ENCODE measurements at places on chromosomes 16 and 17.

DNA sequence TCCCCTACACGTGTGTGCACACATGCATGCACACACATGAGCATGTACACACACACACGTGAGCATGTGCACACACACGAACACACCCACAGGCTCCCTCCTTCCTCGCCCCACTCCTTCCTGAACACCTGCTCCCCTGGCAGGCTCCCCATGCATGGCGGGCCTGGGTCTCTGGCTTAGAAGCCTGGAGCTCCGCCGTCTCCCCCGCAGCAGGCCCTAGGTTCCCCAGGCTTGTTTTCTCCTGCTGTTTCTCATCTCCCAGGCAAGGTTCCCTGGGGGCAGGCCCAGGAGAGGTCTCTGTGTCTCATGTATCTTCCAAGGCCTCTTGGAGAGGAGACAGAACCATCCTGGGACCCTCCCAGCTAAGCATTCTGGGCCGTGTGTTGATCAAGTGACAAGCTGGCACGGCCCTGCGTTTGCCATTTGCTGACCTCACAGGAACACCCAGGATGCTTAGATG lies 202.3 kb upstream of the CIBAR2 start:
- DNase-seq: no peak

GRCh38 chr17:66301864-66302741 lies at the start of gene PRKCA:
TSS of gene PRKCA (plus strand) at chr17:66302613.
- DNase-seq: peak; percentile 70

DNA sequence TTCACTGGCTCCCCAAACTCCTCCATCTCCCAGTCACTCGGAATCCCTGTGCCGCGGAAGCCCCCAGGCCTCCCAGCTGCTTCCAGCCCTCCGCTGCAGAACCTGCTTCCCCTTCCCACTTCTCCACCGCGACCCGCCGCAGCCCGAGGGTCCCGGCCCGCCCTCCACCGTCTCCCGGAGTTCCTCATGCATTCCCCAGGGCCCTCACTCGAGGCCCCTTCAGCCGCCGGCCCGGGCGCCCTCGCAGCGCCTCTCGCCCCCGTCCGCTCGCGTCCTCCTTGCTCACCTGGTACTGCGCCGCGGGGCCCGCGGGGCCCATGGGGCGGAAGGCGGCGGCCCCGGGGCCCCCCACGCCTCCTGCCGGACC lies 329 bp downstream of the SMARCD2 start:
- DNase-seq: no peak

DNA sequence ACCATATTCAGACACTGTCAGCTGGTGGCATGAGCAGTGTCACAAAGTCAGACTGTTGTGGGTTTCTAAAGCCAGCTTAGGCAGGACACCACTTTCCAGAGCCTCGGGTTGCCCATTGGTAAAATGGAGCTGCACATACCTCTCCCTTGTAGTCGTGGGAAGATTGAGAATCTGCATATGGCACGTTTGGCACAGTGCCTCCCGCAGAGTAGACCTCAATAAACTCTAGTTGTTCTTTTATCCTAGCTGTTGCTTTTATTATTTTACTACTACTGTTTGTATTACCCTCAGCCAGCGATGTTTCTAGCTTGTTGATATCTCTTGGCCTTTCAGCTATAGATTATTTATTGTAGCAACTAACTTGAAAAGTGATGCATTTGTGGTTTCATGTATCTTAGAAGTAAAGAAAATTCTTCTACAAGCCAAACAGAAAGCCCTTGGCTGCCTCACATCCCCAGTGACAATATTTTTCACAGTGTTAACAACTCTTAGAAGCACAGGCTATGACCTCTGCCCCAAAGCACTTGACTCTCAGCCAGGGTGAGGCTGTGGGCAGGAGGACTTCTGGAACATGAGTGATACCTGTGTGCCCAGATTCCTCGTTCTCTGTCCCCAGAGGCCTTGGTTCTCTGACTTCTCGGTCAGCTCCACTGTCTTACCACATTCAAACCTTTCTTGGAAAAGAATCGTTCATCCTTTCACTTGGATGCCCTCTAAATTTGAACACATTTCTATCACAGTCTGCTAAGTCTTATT lies 351.6 kb downstream of the SNX29 start:
- no peak for DNase-seq

DNA sequence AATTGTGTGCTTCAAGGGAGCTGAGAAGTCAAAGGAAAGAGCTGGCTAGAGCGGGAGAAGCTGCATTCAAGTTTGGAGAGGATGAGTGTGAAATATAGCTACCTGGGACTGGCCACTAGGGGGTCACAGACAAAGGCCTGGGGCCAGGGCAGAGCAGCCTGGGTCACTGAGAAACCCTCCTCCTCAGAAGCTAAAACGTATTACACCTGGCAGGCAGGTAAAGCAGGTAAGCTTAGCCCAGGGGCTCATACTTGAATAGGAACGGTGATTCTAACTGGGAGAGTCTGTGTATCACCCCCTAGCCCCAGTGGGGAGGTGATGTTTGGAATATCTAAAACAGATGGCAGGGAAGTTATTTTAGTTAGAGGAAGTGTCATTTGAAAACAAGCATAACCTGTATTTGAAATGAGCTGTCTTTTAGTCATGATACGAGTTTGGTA lies 6.8 kb downstream of the KRT37 start:
- DNase-seq: no peak

- no peak for DNase-seq
Measured at GRCh38 chr16:54447576-54448440, 161.2 kb upstream of the IRX3 start.

GRCh38 chr16:71217506-71217905 lies 13.0 kb downstream of the HYDIN start:
- no peak for DNase-seq

- no peak for DNase-seq
Measured at GRCh38 chr17:59327981-59328290, 3.5 kb upstream of the YPEL2 start.

DNA sequence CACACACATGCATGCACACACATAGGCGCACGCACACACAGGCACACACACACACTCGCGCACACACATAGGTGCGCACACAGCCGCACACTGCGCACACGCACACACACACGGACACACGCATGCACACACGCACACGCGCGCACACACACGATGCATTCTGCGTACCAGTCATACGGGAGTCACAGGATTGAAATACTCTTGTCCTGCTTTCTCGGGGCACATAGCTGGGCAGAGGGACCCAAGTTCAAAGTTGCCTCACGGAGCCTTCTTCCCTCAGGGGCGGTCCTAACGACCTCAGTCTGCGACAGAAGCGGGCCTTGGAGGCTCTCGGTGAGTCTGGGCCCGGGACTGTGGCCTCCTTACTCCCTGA lies 56.0 kb downstream of the MRM1 start:
- DNase-seq: no peak

- no peak for DNase-seq
Measured at GRCh38 chr17:36941265-36942010, 4.2 kb downstream of the LHX1 start.

- DNase-seq: peak; percentile 56
Measured at GRCh38 chr16:72474501-72475123, 302.7 kb upstream of the PMFBP1 start.

DNA sequence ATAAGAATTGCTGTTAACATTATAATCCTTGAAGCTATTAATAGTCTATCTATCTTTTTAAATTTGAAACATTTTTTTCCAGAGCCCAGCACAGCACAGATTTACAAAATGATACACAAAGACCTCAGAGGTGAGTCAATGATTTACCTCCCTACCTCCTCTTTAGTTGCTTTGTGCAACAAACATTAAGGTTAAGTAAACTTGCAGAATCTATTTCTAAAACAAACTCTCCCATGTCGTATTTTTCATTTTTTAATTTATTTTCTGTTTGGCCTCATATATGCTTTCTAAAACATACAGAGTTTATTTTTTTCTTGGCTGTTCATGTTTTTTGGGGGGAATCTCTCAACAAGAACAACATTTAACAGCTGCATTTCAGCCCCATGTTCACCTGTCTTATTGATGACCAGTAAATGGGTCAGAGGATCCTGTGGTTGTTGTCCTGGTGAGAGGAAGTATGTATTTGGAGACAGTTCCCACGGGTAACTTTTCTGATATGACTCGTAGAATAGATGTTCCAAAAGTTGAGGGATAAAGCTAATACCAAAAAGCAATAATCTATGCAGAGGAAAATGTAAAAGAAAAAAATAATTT lies 42.6 kb downstream of the ABCA9 start:
- no peak for DNase-seq

DNA sequence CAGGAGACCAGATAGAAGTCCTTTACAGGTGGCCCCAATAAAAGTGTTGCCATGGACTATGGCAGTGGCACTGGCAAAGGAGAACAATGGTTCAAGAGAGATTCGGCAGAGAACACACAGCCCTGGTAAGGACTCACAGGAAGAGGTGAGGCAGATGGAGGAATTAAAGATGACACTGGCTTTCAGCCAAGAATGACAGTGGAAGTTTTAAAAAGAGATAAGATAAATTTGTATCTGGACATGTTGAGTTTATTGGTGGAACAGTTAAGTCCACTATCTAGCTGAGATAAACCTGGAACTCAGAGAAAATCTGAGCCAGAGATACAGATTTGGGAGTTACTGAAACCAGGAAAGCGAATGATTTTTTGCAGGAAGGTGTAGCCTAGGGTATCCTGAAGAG lies 20.1 kb downstream of the CMC2 start:
- DNase-seq: no peak

- DNase-seq: no peak
Measured at GRCh38 chr17:38881600-38882191, 11.8 kb downstream of the LASP1 start.

DNA sequence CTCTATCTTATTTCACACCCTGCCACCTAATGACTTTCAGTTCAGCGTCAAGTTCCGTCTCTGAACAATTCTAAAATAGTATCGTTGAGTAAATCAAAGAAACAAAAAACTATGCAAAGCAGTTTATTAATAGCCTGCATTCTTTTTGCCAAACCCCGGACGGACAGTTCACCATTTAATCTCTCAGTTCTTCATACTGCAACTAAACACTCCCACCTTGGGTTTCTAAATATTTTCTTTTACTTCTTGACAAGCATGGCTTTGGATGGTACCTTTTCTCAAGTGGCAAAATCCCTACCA lies 1.2 kb downstream of the MYH11 start:
- no peak for DNase-seq

DNA sequence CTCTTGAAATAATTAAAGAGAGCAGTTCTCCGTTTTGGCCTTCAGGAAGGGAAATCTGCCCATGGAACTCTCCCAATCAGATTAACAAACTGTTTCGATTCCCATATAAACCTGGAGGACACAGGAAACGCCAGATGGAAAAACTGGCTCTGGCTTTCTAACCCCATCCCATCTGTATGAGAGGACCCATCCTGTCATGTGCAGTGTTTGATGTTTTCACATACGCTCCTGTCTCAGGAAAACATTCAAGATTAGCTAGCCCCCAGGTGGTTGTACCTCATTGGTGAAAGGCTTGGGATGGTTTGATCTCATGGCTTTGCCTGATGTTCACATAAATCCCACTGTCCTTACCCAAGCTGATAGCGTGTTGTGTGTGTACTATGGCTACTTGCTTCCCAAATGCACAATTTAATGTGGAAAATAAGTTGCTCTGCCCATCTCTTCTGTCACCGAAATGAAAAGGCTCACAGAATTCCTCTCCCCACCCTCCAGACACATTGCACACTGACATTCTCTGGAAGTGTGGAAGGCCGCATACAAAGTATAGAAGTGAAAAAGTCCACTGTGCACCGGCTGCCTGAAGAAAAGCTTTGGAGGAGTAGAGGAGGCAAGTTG lies 18.2 kb upstream of the ERN1 start:
- DNase-seq: peak; percentile 77

GRCh38 chr16:11303405-11304138 lies 22.4 kb upstream of the PRM1 start:
- DNase-seq: peak; percentile 91

GRCh38 chr17:8290043-8290442 lies 1.6 kb downstream of the RANGRF start:
- no peak for DNase-seq

GRCh38 chr17:73639932-73640331 lies 4.3 kb downstream of the SDK2 start:
- DNase-seq: no peak

- DNase-seq: peak; percentile 5
Measured at GRCh38 chr16:55530316-55530856, 21.5 kb downstream of the LPCAT2 start.

DNA sequence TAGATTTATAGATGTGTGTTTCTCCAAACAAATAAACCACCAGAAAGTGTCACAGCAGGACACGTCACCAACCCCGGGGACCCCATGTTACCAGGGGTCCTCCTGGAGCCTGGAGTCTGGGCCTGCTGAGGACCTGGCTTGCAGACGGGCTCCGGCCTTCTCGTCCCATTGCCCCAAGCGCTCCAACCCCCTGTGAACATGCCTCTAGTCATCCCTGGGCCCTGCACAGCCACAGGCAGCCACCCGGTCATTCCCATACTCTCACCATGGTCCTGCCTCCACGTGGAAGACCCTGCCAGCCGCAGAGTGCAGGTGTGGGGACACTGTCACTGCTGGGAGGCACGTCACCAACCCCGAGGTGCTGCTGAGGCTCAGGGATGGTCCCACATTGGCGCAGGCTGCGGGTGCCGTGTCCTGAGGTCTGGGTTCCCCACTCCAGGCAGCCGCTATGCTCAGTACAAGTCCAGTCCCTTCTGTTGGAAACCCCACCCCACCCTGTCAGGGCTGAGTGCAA lies 4.5 kb downstream of the SECTM1 start:
- no peak for DNase-seq

GRCh38 chr17:73548620-73549311 lies 95.5 kb downstream of the SDK2 start:
- DNase-seq: no peak

Measured in T47D (cell line).